Activated gamma-delta T cell (primary cell): ENCODE measurements at places on chromosomes 1 and 21.

DNA sequence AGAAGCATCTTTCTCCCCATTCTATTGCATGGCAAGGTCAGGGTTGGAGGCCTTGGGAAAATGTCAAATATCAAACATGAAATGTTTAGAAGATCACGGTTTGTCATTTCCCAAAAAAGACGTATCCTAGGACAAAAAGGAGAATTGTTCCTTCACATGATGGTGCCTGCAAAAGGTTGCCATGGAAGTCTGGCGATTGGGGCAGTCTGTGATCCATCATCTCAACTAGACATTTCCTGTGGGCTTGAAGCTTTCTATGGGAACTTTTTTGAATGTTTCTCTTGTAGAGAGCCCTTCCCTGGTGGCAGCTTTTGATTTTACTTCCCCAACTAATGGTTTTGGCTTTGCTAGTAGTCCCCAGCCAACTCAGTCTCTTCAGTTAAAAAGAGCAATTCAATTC lies 106.3 kb downstream of the TGFB2 start:
- no peak for DNase-seq

GRCh38 chr1:52970149-52970548 lies 43.1 kb downstream of the SCP2 start:
- no peak for DNase-seq

DNA sequence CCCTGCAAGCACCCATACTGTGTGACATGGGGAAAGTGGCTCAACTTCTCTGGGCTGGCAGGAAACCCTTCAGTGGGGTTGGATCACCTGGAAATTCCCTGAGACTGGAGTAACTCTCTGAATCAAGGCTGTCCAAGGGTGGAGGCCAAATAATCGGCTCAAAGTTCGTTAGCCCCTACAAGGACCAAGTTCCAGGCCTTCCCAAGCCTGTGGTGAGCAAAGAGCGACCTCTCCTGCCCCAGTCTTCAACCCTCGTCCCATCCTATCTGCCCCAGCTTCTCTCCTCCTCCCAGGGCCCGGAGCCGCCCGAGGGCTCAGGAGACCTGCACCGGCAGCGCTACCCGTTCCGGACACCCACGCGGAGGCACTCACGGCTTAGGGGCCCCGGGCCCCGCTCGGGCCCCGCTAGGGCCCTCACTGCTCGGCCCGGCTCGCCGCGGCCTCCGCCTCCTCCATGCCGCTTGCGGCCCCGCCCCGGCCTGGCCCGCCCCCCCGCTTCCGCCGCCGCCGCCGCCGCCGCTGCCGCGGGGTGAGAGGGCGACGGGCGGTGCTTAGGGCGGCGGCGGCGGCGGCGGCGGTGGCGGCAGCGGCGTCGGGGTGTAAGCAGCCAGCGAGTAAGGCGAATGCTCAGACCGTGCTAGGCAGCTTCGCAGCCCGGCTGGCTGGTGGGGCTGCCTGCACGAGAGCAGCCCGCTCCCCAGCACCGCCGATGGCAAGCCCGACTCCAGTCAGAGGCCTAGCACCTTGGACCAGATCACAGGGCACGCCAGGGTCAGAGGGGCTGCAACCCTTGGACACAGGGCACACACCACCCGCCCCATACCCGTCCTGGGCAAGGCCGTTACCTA lies at the start of gene POMGNT1:
POMGNT1 (minus strand) TSS at position 471 of the 848 bp plus-strand sequence. CDS start 613 bp downstream, outside the sequence.
- peak; percentile 61 for DNase-seq

DNA sequence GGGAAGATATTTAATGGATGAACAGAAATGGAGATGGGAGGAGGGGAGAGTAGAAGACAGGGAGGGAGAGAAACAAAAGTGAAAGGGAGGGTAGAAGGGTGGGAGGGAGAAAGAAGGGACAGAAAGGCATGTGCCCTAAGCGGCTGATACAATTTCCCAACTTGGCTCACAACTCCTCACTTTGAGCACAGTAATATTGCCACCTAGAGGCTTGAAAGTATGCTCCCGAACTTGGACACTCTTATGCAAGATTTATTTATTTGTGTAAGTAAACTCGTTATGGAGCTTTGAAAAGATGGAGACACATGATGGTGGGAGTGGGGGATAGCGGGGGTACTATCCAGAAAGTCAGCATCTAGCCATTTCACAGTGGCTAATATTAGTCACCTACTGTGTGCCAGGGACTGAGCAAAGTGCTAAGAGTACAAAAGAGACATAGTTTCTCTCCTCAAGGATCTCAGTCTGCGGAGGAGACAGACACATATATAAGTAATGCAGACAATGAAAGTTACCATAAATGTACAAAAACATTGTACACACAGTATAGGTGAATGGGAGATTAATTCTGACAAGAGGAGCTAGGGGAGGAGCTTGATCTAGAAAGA lies 189.7 kb downstream of the SEC16B start:
- DNase-seq: no peak

- DNase-seq: no peak
Measured at GRCh38 chr1:27705545-27705944, 20.2 kb upstream of the FAM76A start.

DNA sequence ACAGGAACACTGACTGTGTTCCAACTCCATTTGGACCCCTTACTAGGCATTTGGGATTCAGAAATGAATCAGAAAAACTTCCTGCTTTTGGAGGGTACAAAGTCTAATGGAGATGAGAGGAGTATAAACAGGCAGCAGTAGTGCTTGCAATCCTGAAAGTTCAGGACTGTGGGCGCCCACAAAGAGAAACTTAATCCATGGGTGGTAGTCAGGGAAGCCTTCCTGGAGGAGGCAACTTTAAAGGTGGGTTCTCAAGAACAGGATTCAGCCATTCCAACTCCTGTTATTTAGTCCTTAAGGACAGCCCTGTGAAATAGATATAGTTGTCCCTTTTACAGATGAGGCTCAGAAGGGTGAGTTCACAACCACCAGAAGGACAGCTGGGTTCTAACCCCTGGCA lies 2.0 kb upstream of the LDLRAP1 start:
- DNase-seq: no peak

DNA sequence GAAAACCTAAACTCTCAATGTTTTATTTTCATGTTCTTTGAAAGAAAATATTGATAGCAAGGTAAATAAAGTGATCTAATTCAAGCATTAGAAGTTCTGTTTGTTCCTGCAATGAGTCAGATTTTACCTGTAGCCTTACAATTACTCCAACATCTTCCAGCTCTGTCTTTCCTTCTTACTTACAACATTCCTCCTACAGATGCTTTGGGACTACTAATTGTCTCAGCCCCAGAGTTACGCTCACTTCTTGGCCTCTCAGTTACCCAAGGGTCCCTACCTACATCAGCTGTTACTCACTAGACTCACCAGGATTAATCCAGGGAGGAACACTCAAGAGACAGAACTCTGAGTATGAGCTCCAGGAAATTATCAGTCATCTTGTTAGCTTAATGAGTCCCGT lies 26.4 kb downstream of the OR14A16 start:
- DNase-seq: no peak

GRCh38 chr1:19517017-19517416 lies 31.7 kb upstream of the CAPZB start:
- DNase-seq: no peak

GRCh38 chr1:150150133-150151021 lies 661 bp downstream of the PLEKHO1 start:
- DNase-seq: peak; percentile 21

DNA sequence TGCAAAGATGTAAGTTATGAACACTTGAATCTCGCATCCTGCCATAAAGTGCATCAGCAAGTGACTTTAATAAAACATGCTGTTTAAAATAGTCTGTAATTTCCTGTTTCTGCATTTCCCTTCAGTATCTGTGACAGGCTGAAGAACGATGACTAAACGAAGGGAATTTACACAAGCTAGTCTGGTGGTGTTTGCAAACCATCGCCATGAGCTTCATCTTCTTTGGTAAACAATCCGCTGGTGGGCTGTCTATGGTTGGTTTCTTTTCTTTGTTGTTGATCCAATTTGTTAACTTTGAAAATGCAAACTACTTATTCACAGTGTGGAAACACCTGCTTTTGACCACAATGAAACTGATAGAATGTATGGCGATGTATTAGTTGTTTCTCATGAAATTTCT lies 13.9 kb downstream of the SERTAD4 start:
- no peak for DNase-seq

GRCh38 chr1:160837558-160838205 lies 25.0 kb downstream of the CD244 start:
- DNase-seq: peak; percentile 51

GRCh38 chr1:32861904-32862695 lies 8.6 kb downstream of the FNDC5 start:
- DNase-seq: no peak

DNA sequence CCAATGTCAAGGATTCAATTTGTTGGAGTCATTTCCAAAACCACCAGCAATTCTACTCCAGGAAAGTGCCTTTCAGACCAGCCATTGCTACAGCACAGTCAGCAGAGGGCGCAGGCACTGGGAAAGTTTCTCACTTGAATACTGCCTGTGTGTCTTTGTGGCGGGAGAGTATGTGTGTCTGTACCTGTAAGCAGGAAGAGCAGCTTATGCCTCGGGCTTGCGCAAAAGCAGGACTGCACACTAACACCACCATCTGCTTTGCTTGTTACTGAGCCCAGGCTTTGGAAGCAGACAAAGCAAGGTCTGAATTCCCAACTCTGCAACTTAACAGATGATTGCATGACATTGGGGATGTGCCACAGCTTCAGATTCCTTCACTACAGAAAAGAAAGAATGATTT lies 7.0 kb upstream of the CTSE start:
- no peak for DNase-seq

- DNase-seq: no peak
Measured at GRCh38 chr1:180273066-180273465, 43.0 kb downstream of the LHX4 start.

DNA sequence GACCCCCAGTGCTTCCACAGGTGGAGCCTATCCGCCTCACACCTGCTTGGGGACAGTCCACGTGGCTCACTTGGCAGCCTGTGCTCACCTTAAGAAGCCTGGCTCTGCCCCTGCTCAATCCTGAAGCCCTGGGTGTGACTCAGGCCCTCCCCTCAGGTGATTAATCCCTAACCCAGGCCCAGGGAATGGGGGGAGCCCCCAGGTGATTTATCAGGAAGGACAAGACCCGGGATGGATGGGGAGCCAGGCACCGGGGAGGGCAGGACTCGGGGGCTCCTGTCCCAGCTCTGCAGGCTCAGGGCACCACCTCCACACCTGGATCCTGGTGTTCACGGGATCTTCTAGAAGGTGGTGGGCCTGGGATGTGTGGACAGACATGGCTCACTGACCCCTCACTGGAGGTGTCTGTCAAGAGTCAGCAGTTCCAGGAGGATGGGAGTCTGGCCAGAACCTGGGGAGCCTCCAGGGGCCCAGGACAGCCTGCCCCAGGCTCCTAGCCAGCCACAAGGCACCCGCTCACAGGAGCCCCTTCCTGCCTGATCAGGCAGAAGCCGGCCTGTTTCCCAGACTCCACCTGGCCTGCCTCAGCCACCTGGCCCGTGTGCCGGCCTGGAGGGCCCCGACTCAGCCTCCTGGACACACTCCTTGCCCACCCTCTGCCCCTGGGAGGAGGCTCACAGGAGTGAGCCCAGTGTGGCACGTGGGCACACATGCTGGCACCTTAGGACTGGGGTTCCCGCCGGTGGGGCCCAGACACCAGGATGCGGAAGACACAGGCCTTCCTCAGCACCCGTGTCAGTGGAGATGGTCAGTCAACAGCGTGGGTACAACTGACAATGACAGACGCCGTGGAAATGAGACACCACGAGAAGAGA lies 38.6 kb upstream of the COL6A1 start:
- no peak for DNase-seq

GRCh38 chr1:23577056-23578004 lies 18.0 kb upstream of the ID3 start:
- DNase-seq: no peak

DNA sequence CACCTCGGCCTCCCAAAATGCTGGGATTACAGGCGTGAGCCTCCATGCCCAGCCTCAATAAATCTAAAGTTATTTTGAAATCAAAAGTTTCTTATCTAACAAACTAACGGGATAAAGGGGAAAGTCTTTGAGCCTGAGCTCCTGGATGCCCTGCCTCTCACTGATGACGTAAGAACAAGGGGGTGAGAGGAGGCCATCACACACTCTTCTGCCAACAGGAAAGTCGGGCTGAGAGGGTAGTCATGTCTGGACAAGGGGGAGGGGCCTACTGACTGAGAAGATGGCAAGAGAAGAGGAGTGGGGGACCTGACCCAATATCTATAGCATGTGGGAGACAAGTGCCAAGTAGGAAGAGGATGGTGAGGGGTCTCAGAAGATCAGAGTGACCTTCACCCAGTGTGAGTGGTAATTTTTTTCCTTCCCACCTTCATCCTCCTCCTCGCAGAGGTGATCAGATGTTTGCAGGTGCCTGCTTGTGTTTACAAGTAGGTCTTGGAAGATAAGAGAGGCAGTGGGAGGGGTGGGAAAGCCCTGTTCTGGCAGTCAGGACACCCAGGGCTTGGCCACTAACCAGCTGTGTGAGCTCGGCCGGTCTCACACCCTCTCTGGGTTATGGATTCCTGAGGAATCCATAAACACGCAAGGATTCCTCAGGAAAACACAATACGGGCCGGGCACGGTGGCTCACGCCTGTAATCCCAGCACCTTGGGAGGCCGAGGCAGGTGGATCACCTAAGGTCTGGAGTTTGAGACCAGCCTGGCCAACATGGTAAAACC lies 9.6 kb downstream of the UQCRHL start:
- no peak for DNase-seq

DNA sequence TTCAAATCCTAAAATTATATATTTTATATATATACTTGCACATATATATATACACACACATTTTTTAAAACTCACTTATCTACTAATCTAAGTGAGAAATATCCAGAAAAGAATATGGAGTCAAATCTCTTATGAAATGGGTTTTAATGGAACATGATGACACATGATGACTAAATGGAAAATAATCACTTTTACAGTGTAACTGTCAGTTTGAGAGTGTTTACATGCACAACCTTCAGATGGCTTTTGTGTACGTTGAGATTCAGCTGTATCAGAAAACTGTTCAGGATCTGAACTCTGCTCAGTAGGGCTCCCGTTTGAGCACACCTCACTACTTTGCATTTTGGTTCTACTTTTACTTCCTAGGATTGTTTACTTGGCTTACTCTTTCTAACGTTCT lies 189.8 kb downstream of the DNAH14 start:
- no peak for DNase-seq

GRCh38 chr1:67735806-67736627 lies 51.0 kb downstream of the GADD45A start:
- no peak for DNase-seq

DNA sequence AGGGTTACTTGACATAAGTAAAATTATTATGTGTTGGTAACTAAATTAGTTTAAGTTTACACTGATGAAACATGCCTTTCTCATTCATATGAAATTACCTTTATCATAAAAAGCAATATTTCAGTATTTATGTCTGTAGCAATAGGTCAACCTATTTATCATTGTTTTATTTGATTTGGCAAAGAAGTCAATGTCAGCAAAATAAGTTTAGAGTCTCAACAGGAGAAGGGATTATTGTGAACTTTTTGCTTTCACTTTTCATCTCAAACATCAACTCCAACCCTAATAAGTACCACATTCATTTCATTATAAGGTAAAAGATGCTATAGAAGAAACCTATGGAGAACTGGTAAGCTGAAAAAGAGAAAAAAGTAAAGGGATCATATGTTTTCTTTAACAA lies 1015.4 kb upstream of the ADGRL4 start:
- DNase-seq: no peak

GRCh38 chr1:216721062-216721461 lies 2.2 kb downstream of the ESRRG start:
- DNase-seq: no peak

- no peak for DNase-seq
Measured at GRCh38 chr1:83026745-83027144, 972.2 kb downstream of the TTLL7 start.
